Renal cortex interstitium (tissue), 15 donors: ENCODE measurements at places on chromosomes 6 and 20. TPM values are rescaled to one million over a fixed set of nuclear protein-coding genes. Genes with fewer than 3 reads are reported as not detected.
A peak's percentile ranks its signal among the peaks of the same experiment; 100 is the strongest.

DNA sequence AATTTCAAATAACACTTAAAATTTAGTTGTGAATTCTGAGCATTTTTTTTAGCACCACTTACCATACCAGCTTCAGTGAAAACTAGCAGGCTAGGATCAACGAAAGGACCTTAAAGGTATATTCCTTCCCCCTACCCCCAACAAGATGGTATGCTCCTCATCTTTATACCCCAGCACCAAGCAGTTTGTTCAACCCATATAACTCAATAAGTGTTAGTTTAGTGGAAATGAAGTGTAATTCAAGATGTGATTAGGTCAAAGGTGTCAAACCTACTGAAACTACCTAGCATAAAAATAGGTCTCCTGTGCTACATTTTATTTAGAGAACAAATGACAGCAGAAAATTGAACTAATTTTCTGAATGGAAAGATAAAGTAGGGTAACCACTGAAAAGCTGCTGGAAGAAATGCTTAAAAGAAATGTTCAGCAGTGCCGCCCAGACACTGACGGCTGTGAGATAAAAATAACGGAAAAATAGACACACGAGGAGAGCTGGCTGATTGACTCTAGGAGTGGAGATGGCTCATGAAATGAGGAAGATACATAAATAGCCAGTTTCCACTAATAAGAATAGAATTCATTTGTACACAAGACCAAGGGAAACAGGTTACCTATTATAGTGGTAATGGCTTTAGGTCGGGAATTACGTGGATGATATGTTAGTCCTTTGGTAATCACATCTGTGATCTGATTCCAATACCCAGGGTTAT, 94.8 kb downstream of the IPCEF1 start:
- no peak for DNase-seq

- DNase-seq = no peak
These were observed 197.7 kb downstream of the ARID1B start for GRCh38 chr6:156974830-156975261.

The FAM184A gene
- 12.3 TPM for polyA plus RNA-seq

The AKAP12 gene
- 175 TPM for polyA plus RNA-seq

DNA sequence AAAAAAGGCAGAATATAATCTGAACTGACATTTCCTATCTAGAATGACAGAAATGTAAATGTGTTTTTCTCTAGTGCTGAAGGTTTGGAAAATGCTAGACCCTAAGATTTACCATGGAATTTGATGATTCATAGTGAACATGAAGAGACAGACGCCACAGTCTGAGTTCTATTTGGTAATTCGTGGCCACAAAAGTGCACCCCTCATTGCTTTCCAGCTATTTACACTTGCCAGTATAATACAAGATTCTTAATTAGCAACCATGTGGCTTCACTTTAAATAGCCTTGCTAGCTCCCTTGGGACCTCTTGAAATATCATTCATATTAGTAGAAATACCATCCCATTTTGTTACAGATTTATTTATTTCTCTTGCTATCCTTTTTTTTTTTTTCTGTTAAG, 636.8 kb downstream of the PRKN start:
- no peak for DNase-seq

GRCh38 chr6:33118525-33119123, 42.8 kb downstream of the HLA-DPB1 start:
- DNase-seq = peak; percentile 30

- no peak for DNase-seq
These were observed 8.9 kb upstream of the DDR1 start for GRCh38 chr6:30875244-30876038.

DNA sequence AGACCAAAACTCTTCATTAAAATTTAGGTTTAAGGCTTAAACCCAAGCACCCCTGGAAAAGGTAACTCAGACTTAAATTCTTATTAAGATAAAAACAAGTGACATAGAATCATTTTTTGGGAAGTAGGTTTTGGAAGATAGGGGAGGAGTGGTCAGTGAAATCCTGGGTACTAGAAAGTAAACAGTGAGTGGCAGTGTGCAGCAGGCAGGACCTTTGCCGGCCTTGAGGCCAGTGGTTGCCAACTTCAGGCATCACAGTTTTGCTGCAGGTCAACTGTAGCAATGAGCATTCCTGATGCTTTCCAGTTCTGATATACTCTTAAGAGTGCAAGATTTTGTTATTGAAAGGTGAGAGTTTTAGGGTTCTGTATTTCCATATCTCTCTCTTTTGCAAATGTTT, 69.3 kb upstream of the SUPT3H start:
- no peak for DNase-seq

DNA sequence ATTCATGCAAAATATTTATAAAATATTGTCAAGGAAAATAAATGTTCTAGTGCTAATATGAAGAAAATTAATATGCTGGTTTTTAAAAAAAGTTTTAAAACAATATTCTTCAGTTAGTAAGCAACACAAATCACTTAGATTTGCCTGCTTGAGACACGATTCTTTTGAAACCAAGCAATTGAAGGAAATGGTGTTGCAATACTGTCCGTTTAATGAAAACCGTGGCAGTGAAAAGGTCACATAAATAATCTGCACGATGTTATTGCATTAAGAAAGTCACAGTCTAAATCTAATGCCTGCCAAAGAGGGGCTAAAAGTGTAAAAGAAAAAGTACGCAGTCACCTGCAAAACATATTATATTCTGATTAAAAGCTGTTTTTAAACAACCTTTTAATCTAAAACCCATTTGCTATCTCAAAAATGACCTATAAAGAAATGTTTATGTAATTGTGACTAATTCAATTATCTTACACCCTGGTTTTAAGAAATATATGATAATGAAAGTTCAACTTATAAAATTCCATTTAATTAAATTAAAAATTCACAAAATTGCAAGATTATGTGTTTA, 143.0 kb downstream of the GMDS start:
- no peak for DNase-seq

DNA sequence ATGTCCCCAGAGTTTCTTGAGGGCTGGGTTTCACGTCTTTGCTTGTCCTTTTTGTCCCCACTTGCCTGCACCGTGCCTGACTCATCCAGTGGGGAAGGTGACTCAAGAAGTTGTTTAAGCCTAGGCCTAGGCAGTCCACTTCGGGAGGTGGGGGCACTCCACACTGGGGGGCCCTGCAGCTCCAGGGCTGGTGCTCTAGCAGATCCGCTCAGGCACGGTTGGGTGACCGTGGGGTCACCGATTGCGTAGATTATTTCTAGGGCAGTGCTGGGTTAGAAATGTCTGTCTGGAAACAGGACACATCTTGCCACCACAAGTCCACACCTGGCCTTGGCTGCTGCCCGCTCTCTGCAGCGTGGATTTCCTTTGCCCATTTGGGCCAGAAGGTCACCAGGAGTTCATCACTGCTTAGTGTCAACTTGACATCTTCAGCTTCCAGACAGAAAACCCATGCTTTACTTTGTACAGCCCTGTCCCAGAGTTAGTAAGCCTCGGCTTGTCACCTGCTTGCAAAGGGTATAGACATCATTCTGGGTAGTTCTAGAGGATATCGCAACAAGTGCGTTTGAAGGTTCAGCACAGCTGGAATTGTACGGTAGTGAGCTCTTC, 13.6 kb upstream of the C20orf144 start:
- no peak for DNase-seq

GRCh38 chr20:5899444-5899843, 50.9 kb downstream of the TRMT6 start:
- no peak for DNase-seq

GRCh38 chr6:113763876-113764275, 93.3 kb upstream of the MARCKS start:
- no peak for DNase-seq

- no peak for DNase-seq
These were observed 174.9 kb downstream of the HS3ST5 start for GRCh38 chr6:114167583-114168576.

- no peak for DNase-seq
These were observed 64.3 kb upstream of the GJE1 start for GRCh38 chr6:142068416-142068815.

DNA sequence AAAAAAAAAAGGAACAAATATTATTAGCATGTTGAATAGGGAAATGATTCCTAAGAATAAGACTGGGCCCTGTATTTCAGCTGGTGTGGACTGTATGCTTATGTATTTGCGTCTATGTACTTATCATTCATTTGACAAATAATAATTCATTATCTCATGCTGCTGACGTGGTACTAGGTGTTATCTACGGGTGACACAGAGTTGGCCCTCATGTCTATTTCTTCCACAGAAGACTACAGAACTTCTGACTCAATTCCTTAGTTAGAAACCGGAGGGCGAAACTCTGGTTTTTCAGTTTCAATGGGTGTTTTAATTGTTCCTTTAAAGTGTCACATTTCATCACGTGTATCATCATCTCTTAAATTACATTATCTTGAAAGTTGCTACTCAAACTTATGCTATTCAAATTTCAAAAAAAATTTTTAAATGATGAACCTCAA, 305.9 kb downstream of the CLIC5 start:
- no peak for DNase-seq

GRCh38 chr6:51996296-51996947, 91.0 kb downstream of the PKHD1 start:
- no peak for DNase-seq

The FOXF2 gene
- polyA plus RNA-seq = 0.12 TPM

GRCh38 chr6:125884634-125885371, 71.8 kb upstream of the HINT3 start:
- DNase-seq = no peak

The KCNQ5 gene
- 0.22 TPM for polyA plus RNA-seq

DNA sequence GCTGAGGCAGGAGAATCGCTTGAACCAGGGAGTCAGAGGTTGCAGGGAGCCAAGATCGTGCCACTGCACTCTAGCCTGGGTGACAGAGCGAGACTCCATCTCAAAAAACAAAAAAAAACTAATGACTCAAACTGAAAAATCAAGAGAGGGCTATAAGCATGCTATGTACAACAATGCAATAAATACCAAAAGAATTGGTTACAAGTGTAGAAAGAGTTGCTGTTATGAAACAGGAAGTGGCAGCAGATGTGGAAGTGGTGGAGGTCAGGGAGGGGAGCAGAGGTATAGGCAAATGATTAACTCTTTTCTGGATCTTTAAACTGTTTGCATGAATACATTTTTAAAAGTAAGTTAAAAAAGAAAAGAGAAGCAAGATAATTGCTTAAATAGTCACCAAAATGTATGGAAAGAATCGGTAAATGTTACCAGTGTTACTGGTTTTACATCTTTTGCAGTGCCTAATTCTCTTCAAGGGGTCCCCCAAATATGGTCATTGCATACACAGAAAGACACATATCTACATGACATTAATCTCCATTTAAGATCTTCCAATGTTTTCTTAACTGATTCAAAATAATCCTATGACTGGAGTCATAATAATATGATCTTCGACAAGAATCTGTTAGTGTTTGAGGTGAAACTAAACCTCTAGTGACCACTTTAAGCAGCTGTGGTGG, 15.0 kb downstream of the CALHM6 start:
- DNase-seq = no peak

DNA sequence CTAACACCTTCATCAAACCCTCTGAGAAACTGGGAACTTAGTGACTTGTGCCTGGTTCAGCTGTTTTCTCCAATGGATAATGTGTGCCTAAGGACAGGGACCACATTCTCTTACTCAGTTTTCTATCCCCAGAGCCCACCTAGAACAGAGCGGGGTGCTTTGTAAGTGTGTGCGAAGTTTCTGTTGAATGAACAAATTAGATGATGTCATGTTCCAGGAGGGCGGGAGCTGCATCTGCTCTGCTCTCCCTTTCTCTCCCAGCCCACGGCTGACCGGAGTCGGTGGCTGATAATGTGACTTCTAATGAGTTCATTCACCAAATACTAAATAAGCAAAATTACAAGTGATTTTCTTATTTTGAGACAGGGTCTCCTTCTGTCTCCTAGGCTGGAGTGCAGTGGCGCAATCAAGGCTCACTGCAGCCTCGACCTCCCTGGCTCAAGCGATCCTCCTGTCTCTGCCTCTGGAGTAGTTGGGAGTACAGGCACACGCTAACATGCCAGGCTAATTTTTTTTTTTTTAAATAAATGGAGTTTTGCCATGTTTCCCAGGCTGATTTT, 60.7 kb upstream of the FNDC1 start:
- DNase-seq = no peak

The KCNK17 gene
- 0.16 TPM for polyA plus RNA-seq

The PKIB gene
- 2.3 TPM for polyA plus RNA-seq

DNA sequence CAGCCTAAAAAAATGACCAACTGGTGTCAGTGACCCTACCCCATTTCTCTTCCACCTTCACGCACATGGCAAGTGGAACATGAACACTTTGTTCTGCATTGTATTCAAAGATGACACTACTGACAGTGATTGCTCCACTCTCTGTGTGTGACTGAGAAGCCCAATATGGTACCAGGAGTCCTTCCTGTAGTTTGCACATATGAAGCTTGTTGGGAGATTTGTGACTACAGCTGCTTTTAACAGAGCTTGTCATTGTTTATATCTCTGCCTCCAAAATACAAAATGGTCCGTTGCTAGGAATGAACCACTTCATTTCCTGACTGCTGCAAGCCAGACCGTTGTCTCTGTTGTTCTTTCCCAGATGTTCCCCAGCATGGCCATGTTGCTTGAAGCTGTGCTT, 140.3 kb upstream of the TCF21 start:
- DNase-seq = no peak

The DNMT3B gene
- 8.0 TPM for polyA plus RNA-seq

DNA sequence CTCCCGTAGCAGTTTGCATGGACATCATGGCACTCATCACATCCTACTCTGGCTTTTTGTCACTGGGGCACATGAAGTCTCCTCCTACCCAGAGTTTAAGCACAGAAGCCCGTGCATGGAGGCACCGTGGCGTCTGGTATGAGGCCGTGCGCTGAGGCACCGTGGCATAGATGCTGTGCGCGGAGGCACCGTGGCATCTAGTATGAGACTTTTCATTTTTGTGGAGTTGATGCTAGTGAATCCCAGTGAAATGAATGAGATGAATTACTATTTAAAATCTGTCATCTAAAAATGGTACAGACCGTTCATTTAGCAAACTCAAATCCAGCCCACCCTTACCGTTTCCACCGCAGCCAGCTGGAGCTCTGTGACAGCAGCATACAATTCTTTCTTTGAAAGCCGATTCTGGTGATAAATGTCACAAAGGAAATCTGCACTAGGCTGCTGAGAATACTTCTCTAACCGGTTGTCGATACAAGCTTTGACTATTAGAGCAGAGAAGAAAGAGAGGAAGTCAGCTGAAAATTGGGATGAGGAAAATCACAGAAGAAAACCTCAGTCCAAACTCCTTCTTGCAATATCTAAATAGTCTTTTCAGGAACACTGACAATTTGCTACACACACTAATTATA, 11.3 kb downstream of the CYP24A1 start:
- no peak for DNase-seq

DNA sequence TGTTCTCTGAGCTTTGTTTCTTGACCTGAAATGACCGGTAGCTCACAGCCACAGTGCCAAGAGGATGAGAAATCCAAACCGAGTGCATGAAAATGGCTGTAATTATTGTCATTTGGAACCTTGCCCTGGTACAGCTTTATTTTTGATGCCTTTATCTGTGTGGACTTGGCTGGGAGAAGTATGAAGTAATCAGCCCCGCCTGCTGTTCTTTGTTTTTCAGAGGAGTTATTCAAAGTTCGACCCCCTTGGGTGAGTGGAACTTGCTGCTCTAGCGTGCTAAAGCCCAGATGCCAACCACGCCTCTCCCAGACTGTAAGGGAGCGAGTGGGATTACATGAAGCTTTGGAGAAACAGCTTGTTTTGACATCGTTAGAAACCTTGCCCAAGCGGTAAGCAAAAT, 48.3 kb downstream of the ECT2L start:
- DNase-seq = no peak
